Heart left ventricle (tissue), 16 donors: ENCODE measurements at places on chromosomes 16 and 17.

DNA sequence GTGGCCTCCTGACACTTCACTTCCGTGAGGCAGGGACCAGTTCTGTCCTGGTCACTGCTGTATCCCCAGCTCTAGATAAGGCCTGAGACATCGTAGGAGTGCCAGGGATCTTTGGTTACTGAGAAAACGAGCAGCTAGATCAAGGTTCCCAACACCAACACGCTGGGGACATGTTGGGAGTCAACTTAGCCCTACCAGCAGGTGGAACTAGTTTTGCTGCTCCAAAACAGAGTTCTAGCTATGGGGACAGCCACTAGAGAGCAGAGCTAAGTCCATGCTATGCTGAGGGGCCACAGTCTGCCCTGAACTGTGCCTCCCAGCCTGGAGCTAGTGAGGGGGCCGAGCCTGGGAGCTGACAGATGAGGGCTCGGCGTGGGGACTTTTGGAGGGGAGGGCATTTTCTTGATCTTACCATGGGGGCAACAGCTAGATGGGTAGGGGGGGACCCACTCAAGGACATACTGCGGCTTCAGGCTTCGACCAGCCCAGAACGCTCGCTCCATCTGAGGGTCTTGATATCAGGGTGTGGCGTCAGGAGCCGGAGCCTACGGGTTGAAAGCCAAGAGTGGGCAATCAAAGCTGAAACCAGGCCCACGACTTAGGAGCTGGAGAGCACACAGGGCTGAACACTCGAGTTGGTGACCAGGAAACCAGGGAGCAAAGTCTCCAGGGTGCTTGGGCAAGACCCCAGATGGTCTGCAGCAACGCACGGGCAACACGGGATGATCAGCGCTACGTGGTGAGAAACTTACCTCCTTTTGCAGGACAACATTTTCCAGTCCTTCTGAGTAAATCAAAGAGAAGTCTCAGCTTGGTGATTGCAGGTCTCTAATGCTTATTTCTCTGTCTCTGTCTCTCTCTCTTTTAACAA lies 13.4 kb downstream of the SNX20 start:
- no peaks in the 10 kb centered on the region for H3K36me3 ChIP-seq
- no peaks in the 10 kb centered on the region for H3K27me3 ChIP-seq

DNA sequence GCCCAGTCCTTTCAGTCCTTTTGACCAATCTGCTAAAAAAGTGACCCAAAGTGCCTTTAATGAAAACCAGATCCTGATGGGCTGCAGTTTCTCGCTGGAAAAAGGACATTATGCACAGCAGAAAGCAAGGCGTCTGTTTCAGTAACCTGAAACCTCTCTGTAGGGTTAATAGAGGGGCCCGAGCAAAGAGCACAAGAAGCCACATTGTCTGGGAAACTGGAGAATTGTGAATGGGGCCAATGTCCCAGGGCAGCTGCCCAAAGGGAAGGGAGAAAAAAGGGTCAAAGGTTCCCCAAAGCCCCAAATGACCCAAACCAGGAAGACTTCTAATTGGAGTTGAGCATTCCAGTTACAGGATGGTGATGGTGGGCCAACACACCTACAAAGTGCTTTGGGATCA lies 3.0 kb downstream of the OTOA start:
- H3K27me3 ChIP-seq, result peaks cover 3% of the 10 kb centered on the region
- DNase-seq, result no peak
- H3K4me1 ChIP-seq, result peaks cover 8% of the 10 kb centered on the region
- H3K27ac ChIP-seq, result no peak overlapping the region

DNA sequence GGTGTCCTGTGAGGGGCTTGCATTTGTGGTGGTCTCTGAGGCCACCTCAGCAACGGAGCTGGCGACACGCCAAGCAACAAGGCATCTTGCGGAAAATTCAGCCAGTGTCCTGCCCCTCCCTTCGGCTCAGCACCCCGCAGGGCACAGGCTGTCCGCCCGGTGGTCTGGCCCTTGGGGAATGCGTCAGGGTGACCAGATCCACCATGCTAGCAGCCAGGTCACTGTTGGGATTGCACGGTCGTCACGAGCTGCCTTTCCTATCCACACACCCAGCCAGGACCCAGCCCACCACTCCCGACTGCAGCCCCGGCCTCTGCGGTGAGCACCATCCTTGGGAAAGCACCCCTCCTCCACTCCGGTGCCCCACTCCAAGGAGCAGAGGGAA lies 221.2 kb downstream of the NTN1 start:
- no peak for DNase-seq
- H3K4me1 ChIP-seq, result peaks cover 10% of the 10 kb centered on the region
- no peaks in the 10 kb centered on the region for H3K27me3 ChIP-seq
- H3K4me3 ChIP-seq, result no peak overlapping the region
- peak overlapping the region; percentile 98 for H3K27ac ChIP-seq
- H3K36me3 ChIP-seq, result no peaks in the 10 kb centered on the region

GRCh38 chr16:73071131-73071940 lies 23.4 kb upstream of the ZFHX3 start:
- no peaks in the 10 kb centered on the region for H3K36me3 ChIP-seq
- H3K27me3 ChIP-seq, result peaks cover 2% of the 10 kb centered on the region
- no peak overlapping the region for H3K27ac ChIP-seq
- H3K4me1 ChIP-seq, result peaks cover 37% of the 10 kb centered on the region
- DNase-seq, result peak; percentile 70

- no peaks in the 10 kb centered on the region for H3K27me3 ChIP-seq
- peak overlapping the region; percentile 89 for H3K27ac ChIP-seq
- H3K36me3 ChIP-seq, result no peaks in the 10 kb centered on the region
- peak overlapping the region; percentile 88 for H3K4me3 ChIP-seq
Observed at GRCh38 chr17:65559804-65560627, 1.4 kb downstream of the AXIN2 start.

DNA sequence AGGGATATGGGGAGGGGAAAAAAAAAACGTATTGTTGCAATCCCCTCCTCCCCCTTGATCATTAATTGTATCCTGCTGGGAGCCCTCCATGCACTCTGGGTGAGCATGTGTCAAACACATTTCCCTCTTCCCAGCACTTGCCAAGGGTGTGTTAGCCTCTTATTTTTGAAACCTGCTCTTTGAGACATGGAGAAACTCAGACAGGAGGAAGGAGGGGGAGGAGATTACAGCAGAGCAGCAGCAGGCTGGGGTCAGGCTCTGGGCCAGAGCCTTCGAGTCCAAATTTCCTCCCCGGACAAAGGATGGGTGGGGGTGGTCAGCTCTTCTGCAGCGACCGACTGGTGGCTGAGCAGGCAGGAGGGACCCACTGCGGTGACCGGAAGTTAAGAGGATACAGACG lies 64.7 kb downstream of the SOX9 start:
- H3K27me3 ChIP-seq, result no peaks in the 10 kb centered on the region
- H3K4me3 ChIP-seq, result no peak overlapping the region
- peaks cover 12% of the 10 kb centered on the region for H3K4me1 ChIP-seq
- no peaks in the 10 kb centered on the region for H3K36me3 ChIP-seq

GRCh38 chr17:41413353-41413957 lies 10.9 kb downstream of the KRT37 start:
- H3K4me3 ChIP-seq, result no peak overlapping the region
- H3K36me3 ChIP-seq, result no peaks in the 10 kb centered on the region
- no peak overlapping the region for H3K27ac ChIP-seq
- H3K27me3 ChIP-seq, result no peaks in the 10 kb centered on the region
- no peak for DNase-seq
- peaks cover 4% of the 10 kb centered on the region for H3K4me1 ChIP-seq

DNA sequence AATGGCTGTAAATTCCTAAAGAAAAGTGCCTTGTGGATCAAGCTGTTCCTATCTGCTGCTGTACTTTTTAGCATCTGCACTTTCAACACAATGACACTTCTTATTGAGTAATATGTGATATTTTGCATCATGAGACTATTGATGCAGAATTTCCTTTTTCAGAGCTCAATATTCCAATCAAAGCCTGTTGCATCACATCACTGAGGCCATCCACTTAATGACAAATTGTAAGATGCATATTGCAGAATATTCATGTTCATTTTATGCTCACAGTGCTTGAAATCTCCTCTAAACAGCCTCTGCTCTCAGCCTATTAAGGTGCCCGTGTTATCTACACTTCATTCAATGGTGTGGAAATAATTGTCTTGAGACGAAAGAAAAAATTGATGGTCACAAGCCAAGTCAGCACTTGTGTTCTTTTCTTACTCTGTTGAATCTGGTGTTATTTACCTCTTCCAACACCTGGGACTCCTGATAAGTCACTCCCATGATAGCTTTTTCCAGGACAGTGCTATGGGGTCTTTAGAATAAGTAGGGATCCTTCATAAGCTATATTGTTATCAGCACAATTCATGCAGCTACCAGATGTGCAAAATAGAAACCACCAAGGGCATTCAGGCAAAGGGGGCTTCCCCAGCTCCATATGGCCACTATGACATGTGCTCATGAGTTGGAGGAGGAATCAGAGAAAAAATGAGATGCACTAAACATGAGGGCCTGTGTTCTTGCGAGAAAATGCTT lies 9.3 kb upstream of the SKAP1 start:
- H3K36me3 ChIP-seq, result no peaks in the 10 kb centered on the region
- peaks cover 4% of the 10 kb centered on the region for H3K27me3 ChIP-seq
- H3K4me3 ChIP-seq, result no peak overlapping the region
- no peaks in the 10 kb centered on the region for H3K4me1 ChIP-seq

- H3K36me3 ChIP-seq, result no peaks in the 10 kb centered on the region
- H3K27ac ChIP-seq, result peak overlapping the region; percentile 58
- no peaks in the 10 kb centered on the region for H3K27me3 ChIP-seq
- DNase-seq, result peak; percentile 23
Observed at GRCh38 chr16:84617041-84617790, 662 bp downstream of the COTL1 start.

DNA sequence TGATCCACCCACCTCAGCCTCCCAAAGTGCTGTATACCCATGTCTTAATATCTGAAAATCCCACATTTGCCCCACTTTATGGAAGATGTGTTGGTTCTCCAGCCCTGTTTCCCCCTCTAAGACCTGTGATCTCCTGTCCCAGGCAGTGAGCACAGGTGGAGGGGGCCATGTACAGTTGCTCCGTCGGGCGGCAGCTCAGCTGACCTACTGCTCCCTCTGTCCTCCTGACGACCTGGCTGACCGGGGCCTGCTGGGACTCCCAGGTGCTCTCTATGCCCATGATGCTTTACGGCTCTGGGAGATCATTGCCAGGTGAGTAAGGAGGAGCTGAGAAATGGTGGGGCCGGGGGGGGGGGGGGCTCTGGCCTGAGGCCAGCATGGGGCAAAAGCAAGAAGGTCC lies 6.7 kb upstream of the RNASEK start:
- H3K4me1 ChIP-seq, result peaks cover 14% of the 10 kb centered on the region
- H3K27ac ChIP-seq, result no peak overlapping the region
- no peak for DNase-seq
- no peak overlapping the region for H3K4me3 ChIP-seq

DNA sequence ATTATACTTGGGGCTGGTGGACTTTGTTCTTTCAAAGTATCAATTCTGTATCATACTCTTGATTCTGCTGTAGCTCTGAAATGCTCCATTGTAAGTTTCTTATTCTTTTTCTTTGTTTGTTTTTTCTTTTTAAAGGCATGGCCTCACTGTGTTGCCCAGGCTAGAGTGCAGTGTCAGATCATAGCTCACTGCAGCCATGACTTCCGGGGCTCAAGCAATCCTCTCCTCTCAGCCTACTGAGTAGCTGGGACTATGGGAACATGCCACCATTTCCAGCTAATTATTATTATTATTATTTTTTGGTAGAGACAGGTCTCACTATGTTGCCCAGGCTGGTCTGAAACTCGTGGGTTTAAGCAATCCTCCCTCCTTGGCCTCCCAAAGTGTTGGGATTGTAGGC lies 38.9 kb upstream of the METTL9 start:
- H3K27ac ChIP-seq, result no peak overlapping the region
- H3K27me3 ChIP-seq, result peaks cover 4% of the 10 kb centered on the region
- DNase-seq, result no peak
- H3K4me1 ChIP-seq, result peaks cover 16% of the 10 kb centered on the region
- no peak overlapping the region for H3K4me3 ChIP-seq
- no peaks in the 10 kb centered on the region for H3K36me3 ChIP-seq

- H3K27me3 ChIP-seq, result no peaks in the 10 kb centered on the region
- H3K4me3 ChIP-seq, result no peak overlapping the region
- H3K4me1 ChIP-seq, result no peaks in the 10 kb centered on the region
- no peaks in the 10 kb centered on the region for H3K36me3 ChIP-seq
Observed at GRCh38 chr16:10692470-10692869, 2.3 kb downstream of the TEKT5 start.

DNA sequence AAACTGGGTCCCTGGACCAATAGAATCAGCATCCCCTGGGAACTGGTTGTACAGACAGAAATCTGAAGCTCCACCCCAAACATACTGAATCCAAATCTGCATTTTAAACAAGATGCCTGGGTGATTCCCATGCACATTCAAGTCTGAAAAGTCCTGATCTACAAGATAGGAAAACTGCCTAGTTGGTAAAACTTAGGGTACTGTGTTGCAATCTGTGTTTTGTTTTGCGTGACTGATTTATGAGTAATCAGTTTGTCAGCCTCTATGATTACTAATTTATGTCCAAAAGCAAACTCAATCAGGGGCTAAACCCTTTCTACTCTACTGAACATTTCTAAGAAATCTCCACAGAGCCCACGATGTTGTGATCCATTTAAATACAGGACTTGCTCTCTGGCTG lies 103.8 kb downstream of the YPEL2 start:
- H3K4me1 ChIP-seq, result peaks cover 24% of the 10 kb centered on the region
- H3K27ac ChIP-seq, result no peak overlapping the region
- H3K36me3 ChIP-seq, result no peaks in the 10 kb centered on the region
- H3K4me3 ChIP-seq, result no peak overlapping the region

DNA sequence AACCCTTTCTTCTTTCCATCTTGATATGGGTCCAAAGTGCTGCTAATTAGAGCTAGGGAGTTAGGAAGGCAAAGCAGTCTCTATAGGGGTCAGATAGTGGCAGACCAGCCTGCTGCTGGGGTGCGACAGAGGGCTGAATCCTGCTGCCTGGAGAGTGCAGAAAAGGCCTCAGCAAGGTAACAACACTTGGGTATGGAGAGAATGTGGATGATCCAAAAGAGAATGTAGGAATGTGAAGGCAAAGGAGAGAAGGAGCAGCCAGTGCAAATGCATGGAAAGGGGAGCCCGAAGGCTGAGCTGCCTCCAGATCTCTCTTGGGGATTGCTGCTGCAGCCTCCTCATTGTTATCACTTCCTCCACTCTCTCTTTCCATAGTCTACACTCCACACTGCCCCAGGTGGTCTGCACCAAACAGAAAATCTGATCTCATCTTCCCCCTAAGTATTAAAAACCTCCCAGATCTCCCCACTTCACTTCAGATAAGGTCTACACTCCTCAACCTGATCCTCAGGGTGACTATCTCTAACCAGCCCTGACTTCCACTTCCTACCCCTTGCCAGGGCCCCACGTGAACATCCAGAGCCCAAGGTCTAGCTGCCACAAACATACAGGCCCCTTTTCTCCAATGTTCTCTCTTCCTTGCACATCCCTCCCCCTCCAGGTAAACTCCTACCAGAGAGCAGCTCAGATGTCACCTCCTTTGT lies 28.8 kb downstream of the TOM1L2 start:
- H3K36me3 ChIP-seq, result no peaks in the 10 kb centered on the region
- peaks cover 67% of the 10 kb centered on the region for H3K4me1 ChIP-seq
- no peak for DNase-seq
- peak overlapping the region; percentile 23 for H3K27ac ChIP-seq
- no peak overlapping the region for H3K4me3 ChIP-seq

DNA sequence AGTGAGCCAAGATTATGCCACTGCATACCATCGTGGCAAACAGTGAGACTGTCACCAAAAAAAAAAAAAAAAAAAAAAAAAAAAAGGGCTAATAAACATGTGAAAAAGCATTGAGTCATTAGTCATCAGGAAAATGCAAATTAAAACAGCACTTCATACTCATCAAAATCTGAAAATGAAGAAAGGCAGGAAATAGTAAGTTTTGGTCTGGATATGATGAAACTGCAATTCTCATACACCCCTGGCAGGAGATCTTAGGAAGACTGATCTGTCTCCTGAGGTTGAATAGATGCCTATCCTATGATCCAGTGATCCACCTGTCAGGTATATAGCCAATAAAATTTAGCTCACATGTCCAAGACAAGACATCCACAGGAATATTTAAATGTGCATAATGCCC lies 212.7 kb downstream of the CPPED1 start:
- no peak overlapping the region for H3K4me3 ChIP-seq
- H3K4me1 ChIP-seq, result no peaks in the 10 kb centered on the region
- no peak for DNase-seq
- no peaks in the 10 kb centered on the region for H3K36me3 ChIP-seq
